ENCODE measurements at places on chromosomes 7 and 10.

DNA sequence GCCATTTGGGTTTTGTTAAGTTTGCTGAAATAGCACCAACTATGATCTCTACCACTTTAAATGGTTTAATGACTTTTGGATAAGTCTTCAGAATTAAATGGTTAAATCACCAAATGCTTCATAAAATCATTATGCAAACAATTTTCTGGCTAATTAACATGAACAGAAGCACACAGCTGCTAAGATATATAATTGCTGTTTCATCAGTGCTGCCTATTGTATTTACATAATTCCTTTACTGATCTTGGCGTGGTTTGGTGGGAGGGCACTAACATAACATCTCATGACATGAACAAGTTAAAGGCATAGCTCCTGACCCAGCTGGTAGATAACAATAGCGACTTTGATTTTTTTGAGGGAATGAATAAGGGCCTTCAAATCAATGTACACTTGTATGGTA lies 94.1 kb downstream of the FZD1 start:
- no peak for DNase-seq

GRCh38 chr7:94875201-94875600 lies 32.2 kb upstream of the PPP1R9A start:
- DNase-seq, result no peak

- peak; percentile 35 for DNase-seq
These were observed 78.6 kb downstream of the LCOR start for GRCh38 chr10:96910488-96911395.

DNA sequence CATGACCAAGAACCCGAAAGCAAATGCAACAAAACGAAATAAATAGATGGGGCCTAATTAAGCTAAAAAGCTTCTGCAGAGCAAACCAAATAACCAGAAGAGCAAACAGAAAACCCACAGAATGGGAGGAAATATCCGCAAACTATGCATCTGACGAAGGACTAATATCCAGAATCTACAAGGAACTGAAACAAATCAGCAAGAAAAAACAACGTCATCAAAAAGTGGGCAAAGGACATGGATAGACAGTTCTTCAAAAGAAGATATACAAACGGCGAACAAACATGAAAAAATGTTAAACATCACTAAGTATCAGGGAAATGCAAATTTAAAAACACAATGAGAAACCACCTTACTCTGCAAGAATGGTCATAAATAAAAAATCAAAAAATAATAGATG lies 35.3 kb upstream of the CACUL1 start:
- DNase-seq, result no peak

GRCh38 chr10:61822781-61823230 lies 78.7 kb upstream of the ARID5B start:
- DNase-seq, result no peak

- DNase-seq, result no peak
These were observed 942 bp upstream of the KIAA1217 start for GRCh38 chr10:24207781-24208611.

Data from globus pallidus (tissue), 1 donor.